Esophagus squamous epithelium (tissue), 5 donors: ENCODE measurements at places on chromosomes 5 and 9. TPM values are rescaled to one million over a fixed set of nuclear protein-coding genes. Genes with fewer than 3 reads are reported as not detected.

DNA sequence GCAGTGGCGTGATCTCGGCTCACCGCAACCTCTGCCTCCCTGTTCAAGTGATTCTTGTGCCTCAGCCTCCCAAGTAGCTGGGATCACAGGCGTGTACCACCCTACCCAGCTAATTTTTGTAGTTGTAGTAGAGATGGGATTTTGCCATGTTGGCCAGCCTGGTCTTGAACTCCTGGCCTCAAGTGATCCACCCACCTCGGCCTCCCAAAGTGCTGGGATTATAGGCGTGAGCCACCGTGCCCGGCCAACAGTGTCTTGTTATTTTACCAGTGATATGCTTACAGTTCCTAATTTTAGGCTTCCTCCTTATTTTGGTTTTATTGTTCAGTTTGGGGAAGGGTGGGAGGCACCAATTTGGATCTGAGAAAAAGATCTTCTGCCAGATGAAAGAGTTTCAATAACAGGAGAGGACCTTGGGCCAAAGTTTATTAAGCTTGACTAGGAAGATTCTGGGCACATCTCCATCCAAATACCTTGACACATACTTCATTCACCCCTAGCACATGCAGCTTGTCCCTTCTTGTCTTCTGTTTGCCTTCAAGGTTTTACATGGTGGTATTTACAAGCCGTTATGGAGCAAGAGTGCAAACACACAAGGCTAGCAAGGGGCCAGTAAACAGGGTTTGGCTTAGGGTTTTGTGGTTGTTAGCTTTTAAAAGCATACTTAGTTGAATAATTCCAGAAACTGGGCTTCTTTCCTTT is 168.1 kb upstream of the DMRT1 start:
- H3K4me1 ChIP-seq: peaks cover 77% of the 10 kb centered on the region
- H3K27ac ChIP-seq: peak overlapping the region; percentile 72
- DNase-seq: no peak
- no peak overlapping the region for H3K4me3 ChIP-seq

DNA sequence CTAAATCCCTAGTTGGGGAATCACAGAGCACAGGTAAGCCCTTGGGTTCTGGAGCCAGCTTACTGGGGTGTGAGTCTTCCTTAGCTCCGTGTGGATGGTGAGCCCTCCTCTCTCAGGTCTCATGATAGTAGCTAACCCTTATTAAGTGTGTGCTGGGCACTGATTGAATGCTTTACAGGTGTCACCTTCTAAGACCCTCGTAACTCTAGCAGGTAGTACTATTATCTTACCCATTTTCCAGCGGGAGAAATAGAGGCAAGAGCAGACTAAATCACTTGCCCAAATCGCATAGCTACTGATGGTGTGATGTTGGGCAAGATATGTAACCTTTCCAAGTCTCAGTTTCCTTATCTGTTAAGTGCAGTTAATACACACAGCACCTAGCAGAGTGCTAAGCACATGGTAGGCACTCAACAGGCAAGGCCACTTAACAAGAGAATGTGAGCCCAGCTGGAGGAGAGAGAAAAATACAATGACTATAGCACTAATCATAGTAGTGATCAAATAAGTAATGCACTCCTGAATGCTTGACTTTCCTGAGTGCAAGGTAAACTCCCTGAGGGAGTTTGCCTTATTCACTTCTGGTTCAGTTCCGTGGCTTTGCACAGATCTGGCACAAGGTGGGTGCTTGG is at the start of gene DCANP1:
DCANP1 (minus strand) TSS at position 51 of the 632 bp plus-strand sequence. CDS start 240 bp downstream, outside the sequence.
- no peaks in the 10 kb centered on the region for H3K4me1 ChIP-seq
- no peak within 1 kb of the TSS for H3K27ac ChIP-seq
- DNase-seq: no peak
- H3K36me3 ChIP-seq: no peaks in the 10 kb centered on the region
- no peaks in the 10 kb centered on the region for H3K27me3 ChIP-seq

GRCh38 chr5:147997486-147997885 is 66.3 kb upstream of the SPINK5 start:
- H3K27ac ChIP-seq: peak overlapping the region; percentile 36
- no peaks in the 10 kb centered on the region for H3K4me1 ChIP-seq
- no peaks in the 10 kb centered on the region for H3K36me3 ChIP-seq
- DNase-seq: no peak
- no peaks in the 10 kb centered on the region for H3K27me3 ChIP-seq

GRCh38 chr5:73902327-73903051 is 276.5 kb downstream of the ARHGEF28 start:
- H3K27me3 ChIP-seq: no peaks in the 10 kb centered on the region
- peaks cover 9% of the 10 kb centered on the region for H3K4me1 ChIP-seq
- no peak for DNase-seq

The GABRA6 gene
- total RNA-seq: not detected

- no peak for DNase-seq
- H3K27me3 ChIP-seq: peaks cover 17% of the 10 kb centered on the region
These were observed 17.1 kb upstream of the ADAMTS2 start for GRCh38 chr5:179362355-179362754.

The ISL1 gene
- not detected for total RNA-seq

DNA sequence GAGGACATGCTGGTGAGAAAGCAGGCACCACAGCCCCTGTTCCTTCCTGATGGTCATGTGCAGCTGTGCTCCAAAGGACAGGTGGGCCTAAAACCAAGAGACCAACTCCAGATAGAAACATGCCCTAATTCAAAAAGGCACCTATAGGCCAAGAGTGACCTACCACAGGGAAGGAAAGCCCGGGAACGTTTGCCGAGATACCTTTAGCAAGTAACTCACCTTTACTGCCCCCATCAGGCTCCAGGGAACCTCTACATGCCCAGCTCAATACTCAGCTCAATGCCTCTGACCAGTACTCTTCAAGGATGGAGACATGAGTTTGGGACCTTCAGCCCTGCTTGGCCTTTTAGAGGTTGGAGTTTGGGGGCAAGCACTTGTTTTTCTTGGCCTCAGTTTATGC is 172.8 kb upstream of the FSTL4 start:
- H3K27ac ChIP-seq: no peak overlapping the region
- no peak for DNase-seq
- H3K27me3 ChIP-seq: no peaks in the 10 kb centered on the region
- no peaks in the 10 kb centered on the region for H3K36me3 ChIP-seq

The AK1 gene
- total RNA-seq: 36.1 TPM

DNA sequence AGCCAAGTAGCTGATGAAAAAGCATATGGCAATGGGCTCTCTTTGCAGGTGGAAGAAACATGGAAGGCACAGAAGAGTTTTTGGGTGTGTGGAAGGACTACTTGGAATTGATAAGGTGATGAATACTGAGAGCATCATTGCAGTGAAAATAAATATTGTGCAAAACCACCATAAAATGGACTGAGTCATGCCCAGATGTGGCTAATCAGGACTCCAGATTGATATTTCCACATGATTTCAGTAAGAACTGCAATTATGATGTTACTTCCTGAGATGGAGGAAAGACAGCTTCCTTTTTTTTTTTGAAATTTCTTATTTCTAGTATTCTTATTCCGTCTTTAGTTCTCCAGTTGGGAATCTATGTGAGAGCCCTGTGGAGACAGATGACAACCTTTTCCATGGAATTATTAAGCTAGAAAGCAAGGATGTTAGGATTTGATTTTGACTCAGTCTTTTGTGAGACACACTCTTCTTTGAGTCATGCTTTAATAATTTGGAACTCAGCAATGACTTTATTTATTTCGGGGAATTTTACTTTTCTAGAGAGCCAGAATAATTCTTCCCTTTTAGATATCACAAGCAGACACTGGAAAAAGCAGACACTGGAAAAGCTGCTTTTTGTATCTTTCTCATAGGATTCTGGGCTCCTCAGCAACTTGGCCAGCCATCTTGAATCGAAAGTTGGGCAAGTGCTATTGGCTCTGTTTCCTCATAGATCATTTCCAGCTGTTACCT is 94.2 kb upstream of the VCAN start:
- no peaks in the 10 kb centered on the region for H3K4me1 ChIP-seq
- no peak overlapping the region for H3K4me3 ChIP-seq
- H3K36me3 ChIP-seq: no peaks in the 10 kb centered on the region
- DNase-seq: no peak

- H3K27ac ChIP-seq: no peak overlapping the region
- no peaks in the 10 kb centered on the region for H3K4me1 ChIP-seq
- H3K36me3 ChIP-seq: no peaks in the 10 kb centered on the region
- no peaks in the 10 kb centered on the region for H3K27me3 ChIP-seq
These were observed 869.0 kb downstream of the TLE4 start for GRCh38 chr9:80440724-80441123.

DNA sequence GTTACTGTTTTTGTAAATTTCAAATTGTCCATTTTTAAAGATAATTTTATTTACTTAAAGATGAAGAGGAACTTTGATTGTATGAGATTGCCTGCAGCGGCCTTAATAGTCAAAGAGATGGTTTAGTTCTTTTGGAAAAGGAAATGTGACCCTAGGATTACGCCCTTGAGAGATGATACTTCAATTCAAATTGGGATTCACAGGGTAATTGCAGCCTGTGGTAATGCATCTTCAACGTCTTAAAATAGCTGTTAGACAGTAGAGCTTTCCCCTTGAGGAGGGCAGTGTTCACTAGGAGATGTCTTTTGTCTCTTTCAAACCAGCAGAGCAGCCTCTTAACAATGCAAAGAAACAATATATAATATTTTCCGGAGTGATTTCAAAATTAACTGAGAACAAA is 127.1 kb downstream of the TAF11L14 start:
- DNase-seq: no peak
- no peak overlapping the region for H3K4me3 ChIP-seq
- H3K27ac ChIP-seq: no peak overlapping the region
- no peaks in the 10 kb centered on the region for H3K4me1 ChIP-seq

The FAXDC2 gene
- total RNA-seq: 2.4 TPM

DNA sequence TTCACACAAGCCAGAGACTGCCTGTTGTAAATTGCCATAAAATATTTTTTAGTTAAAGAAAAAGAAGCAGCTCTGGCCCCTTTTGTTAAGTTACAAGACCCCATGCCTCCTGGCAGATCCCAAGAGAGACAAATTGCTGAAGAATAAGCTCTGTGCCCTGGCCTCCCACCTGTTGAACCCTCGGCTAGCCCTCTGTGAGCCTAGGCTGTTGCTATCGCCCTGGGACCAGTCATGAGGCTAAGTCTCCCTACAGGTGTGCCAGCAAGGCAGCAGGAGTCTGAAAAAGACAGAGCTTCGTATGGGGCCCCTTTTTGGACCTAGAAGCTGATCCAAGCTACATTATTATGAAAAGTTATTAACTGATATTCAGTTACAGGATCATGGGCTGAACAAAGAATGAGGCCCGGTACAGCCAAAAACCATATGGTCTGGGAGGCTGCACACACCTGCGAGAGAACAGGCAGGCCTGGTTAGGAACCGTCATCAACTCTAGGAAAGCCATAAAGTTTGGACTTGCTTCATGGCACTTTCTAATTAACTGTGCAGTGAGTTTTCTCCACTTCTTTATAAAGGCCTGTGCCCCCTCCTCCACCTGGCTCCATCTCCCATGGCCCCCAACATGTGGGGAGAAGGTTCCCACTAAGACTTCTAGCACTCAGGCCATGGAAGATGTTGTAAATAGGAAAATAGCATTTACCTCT is 384.7 kb downstream of the ENC1 start:
- no peak overlapping the region for H3K27ac ChIP-seq
- no peak overlapping the region for H3K4me3 ChIP-seq
- H3K4me1 ChIP-seq: peaks cover 4% of the 10 kb centered on the region
- H3K36me3 ChIP-seq: no peaks in the 10 kb centered on the region

The FAT2 gene
- 117 TPM for total RNA-seq

The C5 gene
- 5.1 TPM for total RNA-seq

DNA sequence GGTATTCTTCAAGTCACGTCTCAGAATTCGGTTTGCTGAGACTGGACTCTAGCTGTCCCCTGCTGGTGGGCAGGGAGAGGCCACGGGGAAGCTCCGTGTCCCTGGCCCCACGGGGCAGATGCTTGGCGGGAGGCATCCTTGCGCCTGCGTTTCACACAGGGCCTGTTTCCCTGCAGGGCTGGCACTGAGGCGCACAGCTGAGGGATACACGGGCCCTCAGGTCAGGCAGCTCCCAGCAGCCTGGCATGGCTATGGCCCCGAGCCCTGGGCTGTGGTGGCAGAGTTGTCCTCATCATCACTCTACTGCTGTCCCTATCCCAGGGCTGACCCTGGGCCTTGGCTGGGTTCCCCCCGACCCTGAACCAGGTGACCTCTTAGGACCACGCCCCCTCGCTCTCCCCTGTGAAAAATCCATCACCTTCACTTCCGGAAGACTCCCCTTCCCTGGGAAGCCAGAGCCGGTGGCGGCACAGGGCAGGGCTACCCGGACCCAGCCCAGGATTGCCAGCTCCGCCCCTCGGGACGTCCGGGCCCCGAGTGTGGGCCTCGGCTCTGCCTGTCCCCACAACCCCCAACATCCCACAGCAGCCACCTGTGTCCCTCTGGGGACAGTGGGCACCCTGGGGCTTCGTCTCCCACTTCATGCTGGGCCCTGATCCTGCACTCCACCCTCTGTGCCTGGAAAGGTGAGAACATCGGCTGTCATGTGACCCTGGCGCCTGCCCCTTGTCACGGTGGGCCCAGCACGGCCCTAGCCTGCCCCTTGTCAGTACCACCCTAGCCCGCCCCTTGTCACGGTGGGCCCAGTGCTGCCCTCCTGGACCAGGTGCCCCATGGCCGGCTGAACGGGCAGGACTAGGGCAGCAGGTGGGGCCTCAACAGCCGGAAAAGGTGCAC is 5.0 kb downstream of the DPP7 start:
- H3K4me1 ChIP-seq: peaks cover 7% of the 10 kb centered on the region
- no peak overlapping the region for H3K27ac ChIP-seq
- no peak overlapping the region for H3K4me3 ChIP-seq
- DNase-seq: no peak
- H3K27me3 ChIP-seq: no peaks in the 10 kb centered on the region

The C8G gene
- not detected for total RNA-seq
